Activated CD4-positive, alpha-beta T cell treated with anti-CD3 and anti-CD28 coated beads, Interleukin-2, amount 50 U/mL, for 4 hours (primary cell): ENCODE measurements at places on chromosomes 3 and 15.

DNA sequence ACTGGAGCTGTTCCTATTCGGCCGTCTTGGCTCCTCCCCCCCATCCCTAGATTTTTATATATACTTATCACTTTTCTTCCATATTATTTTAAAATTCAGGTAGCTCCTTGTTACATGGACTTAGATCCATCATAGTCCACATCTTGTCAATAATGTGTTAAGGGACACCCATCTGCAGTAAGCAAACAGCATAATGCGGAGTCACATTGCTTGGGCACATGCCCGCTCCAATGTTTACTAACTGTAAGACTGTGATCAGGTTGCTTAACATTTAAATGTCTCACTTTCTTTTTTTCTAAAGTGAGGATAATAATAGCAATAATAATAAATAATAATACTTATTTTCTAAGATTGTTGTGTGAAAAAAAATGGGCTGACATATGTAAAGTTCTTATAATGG, 303.2 kb upstream of the SOX14 start:
- DNase-seq = no peak

- no peak for DNase-seq
These were observed 52.1 kb downstream of the EDEM1 start for GRCh38 chr3:5239602-5240001.

GRCh38 chr3:48945891-48946549, 27.4 kb downstream of the ARIH2 start:
- no peak for DNase-seq

GRCh38 chr3:188351648-188352047, 197.7 kb downstream of the LPP start:
- DNase-seq = no peak

DNA sequence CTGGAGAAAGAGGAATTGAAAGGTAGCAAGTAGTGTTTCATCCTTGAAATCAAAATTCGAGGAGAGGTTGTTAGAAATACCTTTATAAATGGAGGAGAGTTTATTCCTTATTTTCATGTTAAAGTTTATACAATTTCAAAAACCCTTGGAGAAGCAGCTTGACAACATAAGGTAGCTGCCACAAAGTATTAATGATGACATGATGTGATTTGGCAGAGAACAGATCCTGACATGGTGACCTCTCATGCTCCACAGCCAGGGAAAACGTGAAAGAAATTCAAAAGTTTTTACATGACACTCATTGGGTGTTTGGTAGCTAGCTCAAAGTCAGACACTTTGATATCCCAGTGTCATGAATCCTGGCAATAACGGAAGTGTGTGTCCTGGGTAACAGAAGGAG, 320.8 kb downstream of the GBE1 start:
- no peak for DNase-seq
